ENCODE measurements at places on chromosomes 7 and 10.

DNA sequence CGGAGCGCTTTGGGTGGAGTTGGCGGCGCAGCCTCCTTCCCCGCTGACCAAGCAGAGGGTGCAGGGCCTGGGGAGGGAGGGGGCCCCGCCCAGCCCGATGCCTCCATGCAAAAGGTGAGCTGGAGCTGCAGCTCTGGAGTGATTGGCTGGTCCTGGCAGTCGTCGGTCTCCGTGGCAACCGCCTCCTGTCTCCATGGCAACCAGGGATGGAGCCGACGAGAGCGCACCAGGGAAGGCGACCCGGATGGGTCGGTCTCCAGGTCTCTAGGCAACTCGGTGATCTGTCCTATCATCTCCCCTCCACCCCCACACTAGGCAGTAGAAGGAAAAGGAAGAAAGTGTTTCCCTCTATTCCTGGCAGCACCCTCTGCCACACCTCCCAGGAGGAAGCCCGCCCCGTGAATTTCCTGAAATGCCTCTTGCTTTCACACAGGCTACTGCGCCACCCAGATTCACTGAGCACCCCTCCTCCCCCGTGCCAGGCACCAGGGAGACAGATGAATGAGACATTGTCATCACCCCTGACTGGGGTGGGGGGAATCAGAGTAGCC, 647 bp upstream of the NACAD start:
- peak; percentile 71 for DNase-seq

GRCh38 chr7:149723795-149724495, 49.4 kb downstream of the ZNF467 start:
- no peak for DNase-seq

GRCh38 chr10:5630112-5630436, 36.3 kb downstream of the ASB13 start:
- no peak for DNase-seq

GRCh38 chr7:70574970-70575799, 556.8 kb upstream of the GALNT17 start:
- no peak for DNase-seq

DNA sequence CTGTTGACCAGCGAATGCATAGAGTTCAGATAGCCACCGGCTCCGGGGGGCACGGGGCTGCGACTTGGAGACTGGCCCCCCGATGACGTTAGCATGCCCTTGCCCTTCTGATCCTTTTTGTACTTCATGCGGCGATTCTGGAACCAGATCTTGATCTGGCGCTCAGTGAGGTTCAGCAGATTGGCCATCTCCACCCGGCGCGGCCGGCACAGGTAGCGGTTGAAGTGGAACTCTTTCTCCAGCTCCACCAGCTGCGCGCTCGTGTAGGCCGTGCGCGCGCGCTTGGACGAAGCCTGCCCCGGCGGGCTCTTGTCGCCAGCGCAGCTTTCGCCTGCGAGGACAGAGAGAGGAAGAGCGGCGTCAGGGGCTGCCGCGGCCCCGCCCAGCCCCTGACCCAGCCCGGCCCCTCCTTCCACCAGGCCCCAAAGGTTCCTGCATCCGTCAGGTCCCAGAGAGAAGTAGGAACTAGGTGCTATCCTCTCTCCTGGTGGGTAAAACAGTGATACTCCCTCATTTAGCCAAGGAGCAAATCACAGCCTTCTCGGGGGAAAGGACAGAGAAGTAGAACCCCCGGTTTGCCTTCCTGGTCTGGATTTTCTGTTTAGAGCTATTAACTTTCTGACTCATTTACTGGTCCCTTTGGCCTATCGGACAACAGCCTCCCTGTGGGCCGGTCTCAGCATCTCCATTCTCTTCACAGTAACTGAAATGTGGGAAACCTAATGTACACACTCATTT, 6.1 kb upstream of the HOXA2 start:
- DNase-seq: no peak

GRCh38 chr7:2247141-2247995, 5.3 kb downstream of the NUDT1 start:
- peak; percentile 67 for DNase-seq

GRCh38 chr7:92158660-92159575, 20.0 kb downstream of the LRRD1 start:
- DNase-seq: peak; percentile 92

DNA sequence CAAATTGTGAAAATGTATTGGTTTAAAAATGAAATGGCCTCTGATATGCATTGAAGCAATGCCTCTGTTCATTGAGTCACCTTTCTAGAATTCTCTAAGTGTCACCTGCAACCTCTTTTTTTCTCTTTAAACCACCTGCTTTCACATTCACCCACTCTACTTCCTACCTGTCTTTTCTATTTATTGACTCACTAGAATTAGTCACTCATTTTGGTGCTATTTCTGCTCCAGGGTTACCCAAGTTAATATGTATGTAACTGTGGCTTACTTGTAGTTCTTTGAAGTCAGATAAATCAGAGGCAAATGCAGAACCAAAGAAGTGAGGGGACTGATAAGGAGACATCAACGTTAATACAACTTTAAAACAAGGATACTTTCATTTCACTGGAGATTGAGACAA, 674.7 kb downstream of the CCSER2 start:
- no peak for DNase-seq

- DNase-seq: no peak
Measured at GRCh38 chr10:130834170-130834569, 477.4 kb downstream of the TCERG1L start.

DNA sequence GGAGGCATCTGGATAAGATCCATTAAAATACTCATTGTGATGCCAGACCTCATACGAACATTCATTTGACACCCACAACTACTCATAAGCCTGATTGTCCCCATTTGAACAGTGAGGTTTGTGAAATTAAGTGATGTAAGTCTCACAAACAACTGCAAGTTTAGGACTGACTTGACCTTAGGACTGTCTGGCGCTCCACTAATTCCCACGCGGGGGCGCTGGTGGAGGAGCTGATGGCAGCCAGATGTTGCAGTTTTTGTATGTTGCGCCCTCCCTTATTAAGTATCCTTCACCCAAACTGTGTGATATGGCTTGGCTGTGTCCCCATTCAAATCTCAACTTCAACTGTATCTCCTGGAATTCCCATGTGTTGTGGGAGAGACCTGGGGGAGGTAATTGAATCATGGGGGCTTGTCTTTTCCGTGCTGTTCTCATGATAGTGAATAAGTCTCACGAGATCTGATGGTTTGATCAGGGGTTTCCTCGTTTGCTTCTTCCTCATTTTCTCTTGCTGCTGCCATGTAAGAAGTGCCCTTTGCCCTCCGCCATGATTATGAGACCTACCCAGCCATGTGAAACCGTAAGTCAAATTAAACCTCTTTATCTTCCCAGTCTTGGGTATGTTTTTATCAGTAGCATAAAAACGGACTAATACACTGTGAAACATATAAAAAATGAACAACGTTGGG, 20.3 kb upstream of the TIAL1 start:
- DNase-seq: peak; percentile 53

GRCh38 chr7:30070052-30070451, 41.8 kb downstream of the PLEKHA8 start:
- DNase-seq: no peak

DNA sequence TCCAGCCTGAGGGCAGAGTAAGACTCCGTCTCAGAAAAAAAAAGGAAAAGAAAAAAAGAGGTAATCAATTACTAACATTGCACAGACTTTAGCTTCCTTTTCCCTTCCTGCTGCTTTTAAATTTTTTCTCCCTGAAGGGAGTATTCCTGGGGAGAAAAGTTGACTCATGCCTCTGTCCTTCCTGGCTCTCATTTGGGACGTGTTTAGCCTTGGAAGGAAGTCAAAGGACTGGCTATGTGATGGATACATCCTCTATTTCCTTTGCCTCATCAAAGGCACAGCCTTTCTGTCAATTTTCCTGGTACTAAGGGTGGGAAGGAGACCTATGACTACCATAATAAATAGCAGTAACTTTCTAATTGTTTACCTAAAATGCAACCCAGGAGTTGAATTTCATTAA, 77.6 kb downstream of the ITGA8 start:
- peak; percentile 83 for DNase-seq

DNA sequence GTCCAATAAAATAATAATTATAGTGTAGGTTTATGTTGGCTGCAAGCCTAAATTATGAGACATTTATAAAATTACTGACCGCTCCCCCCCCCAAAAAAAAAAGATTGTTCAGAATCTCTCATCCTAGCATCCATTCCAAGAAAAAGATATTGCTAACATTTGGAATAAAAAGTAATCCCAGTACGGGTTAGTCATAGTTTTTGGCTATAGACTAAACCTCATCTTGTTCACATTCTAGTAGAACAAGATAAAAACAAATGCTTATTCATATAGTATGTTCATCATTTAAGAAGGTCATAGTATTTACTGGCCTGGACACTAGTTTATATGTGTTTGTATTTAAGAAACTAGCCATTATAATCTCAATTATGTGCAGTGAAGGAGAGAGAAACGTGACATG, 44.0 kb downstream of the ADK start:
- peak; percentile 18 for DNase-seq

GRCh38 chr7:11642276-11642675, 189.7 kb downstream of the THSD7A start:
- no peak for DNase-seq

GRCh38 chr10:76336213-76336963, 905.0 kb downstream of the LRMDA start:
- no peak for DNase-seq

DNA sequence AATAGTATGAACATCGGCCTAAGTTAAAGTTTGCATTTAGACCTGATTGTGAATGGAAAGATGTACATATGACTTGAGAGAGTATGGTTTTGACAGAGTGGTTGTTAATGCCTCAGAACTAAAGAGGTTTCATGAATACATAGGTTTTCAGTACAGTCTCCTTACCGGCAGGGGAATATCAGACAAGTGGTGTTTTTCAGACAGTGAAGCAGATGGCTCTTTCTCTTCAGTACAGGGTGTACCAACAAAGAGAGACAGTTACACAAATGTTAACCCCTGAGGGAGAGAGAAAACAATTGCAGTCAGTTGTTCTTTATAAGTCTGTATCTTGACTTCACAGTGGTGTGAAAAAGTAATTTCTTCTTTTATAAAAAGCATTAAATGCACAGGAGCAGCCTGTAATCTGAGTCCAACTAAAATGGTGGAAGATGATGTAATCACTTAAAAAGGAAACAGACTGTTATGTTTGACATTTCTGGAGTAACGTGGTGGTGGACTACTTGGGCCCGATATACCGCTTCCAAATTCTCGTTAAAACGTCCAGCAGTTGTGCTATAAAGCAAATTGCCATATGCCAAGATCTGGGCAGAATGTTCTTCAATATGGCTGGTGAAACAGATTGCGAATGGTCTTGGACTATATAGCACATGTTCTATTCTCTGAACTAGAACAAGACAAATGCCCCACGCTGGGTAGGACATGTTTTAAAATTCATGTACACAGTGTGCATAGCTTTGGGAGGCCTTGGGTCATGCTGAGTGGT, 69.2 kb downstream of the SDK1 start:
- no peak for DNase-seq

GRCh38 chr7:41336981-41337380, 365.9 kb downstream of the INHBA start:
- DNase-seq: no peak

DNA sequence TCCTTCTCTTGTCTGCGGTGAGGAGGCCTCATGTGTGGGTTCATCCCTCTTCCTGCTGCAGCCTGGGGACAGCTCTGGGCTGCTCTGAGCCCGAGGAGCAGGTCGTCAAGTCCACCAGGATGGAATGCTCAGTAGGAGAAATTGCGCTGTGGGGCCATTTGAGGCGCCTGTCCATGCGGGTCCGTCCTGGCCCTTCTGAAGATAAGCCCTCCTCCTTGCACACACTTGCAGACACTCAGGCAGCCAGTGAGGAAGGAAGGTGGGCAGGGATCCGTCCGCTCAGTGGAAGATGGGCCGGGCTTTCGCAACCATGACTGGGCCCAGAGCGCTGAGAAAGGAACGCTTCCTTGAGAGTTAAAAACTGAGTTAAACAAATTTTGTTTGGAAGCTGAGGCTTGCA, 356.8 kb downstream of the GLRX3 start:
- no peak for DNase-seq

DNA sequence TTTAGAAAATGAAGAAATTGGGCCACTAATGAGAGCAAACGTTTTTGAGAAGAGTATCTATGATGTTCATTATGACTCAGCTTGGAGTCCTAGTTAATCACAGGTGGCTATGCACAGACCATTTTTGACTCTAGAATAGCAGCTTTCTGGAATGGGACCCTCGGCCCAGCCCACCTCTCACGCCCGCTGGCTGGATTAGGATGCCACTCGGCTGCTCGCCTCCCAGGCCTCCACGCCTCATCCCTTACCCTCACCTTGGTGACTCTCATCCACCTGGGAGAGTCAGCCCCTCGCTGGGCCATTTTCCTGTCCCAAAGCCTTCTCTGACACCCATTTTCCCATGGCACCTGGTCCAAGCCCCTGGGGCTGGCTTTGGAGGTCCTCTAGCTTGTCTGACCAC, 173.6 kb downstream of the ADAM12 start:
- no peak for DNase-seq

DNA sequence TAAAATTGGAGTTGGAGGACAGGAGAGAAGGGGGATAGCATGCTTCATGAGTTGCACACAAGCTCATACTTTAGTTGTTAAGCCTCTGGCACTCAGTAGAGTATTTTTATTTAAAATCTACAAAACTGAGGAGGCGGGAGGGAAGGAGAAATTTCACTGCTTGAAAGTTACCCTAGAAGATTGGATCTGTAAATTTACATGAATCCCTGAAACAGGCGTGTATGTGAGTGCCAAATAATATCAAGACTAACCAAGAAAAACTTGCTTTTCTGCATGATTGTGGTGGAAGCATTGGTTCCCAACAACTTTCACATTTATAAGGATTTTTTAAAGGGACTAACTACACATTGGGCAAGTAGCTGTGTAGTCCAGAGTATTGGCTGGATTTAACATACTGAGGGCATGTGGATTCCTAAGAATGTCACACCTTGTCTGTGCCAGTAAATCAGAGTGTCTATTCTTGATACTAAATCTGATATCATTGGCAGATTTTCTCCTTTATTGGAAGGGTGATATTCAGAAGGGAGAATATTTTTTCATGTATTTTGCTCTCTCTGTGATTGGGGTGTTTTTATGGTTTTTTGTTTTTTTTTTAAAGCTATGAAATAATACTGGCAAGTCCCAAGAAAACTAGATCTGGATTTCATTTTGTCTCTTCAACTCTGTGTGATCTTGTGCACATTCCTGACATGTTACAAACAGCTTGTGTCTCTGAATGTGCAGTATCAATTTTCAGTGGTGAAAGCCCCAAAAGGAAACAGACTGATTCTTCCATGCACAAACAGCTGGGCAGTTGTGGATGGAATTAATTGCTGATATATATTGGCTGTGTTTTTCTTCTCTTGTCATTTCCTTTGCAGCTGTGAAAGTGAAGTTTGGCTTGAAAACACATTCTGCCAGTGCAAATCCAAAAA, 67.2 kb downstream of the ADD3 start:
- DNase-seq: peak; percentile 78

All from AG08395 (cell line).